ENCODE measurements at places on chromosomes 7 and 10. TPM values are rescaled to one million over a fixed set of nuclear protein-coding genes. Genes with fewer than 3 reads are reported as not detected.

DNA sequence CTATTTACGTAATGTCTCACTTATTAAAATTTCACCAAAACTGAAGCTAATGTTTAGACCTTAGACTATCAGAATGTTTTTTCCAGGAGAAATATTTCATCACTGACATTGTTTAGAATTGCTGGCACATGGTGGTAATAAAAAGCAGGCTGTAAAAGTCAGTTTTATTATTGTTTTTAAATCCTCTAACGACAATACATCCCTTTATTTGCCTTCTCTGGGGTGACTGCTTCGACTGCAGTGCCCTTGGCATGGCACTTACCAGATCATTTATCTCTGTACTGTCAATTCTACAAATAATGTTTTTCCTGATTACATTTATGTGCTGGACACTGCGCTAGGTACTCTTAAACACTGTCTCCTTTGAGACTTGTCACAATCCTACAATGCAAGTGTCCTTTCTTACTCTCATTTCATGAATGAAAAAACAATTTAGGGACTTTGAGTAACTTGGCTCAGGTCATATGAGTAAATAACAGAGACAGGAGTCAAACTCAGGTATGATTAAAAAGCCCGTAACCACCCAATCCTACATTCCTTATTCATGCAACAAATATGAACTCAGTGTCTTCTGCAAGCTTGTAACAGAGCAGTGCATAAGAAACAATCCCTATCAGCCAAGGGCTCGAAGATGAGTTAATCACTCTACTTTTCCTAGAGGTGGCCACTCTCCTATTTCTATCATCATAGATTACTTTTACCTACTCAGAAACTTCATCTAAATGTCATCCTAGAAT is 5.6 kb upstream of the ING3 start:
- no peak for DNase-seq

DNA sequence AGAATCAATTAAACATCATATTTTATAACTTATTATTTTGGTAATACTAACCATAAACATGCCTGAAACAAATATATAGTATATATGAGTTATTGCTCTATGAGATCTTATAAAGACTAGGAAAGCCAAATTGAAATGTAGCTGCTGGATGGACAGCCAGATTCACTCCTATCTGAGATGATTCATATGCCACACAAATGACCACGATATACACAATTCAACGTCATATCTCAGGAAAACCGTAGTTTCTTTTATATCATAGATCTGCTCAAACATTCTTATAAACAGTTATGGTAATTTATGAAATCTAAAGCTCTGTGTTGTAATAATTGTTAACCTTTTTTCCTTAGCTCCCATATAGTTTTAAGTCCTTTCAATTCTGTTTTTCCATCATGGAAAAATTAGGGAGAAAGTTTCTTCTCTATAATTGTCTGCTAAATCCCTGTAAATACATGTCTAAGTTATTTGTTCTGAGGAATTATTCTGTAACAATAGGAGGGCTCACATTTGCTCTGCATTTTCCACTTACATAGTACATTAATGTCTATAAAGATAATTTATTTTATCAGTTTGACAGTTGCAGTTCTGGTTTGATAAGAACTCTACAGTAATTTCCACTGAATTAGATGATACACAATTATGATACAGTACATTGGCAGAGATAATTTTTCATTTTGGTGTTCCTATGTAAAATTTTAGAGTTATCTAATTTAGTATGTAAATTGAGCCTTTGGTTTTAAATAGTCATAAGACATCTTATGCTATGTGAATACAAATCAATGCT is 42.7 kb downstream of the GNAT3 start:
- peak; percentile 23 for DNase-seq

- no peak for DNase-seq
These were observed 169.3 kb upstream of the MAGI2 start for GRCh38 chr7:79622781-79623180.

GRCh38 chr10:50574305-50574704 is 49.5 kb downstream of the SGMS1 start:
- no peak for DNase-seq

GRCh38 chr7:137032436-137032835 is 164.0 kb downstream of the CHRM2 start:
- DNase-seq = peak; percentile 21

CDK6 gene
- 45.1 TPM for total RNA-seq

CPXM2 gene
- total RNA-seq = 0.29 TPM

Data from RPMI7951 (cell line).